Stomach (tissue), 19 donors: ENCODE measurements at places on chromosomes 7 and 10. TPM values are rescaled to one million over a fixed set of nuclear protein-coding genes. Genes with fewer than 3 reads are reported as not detected.

DNA sequence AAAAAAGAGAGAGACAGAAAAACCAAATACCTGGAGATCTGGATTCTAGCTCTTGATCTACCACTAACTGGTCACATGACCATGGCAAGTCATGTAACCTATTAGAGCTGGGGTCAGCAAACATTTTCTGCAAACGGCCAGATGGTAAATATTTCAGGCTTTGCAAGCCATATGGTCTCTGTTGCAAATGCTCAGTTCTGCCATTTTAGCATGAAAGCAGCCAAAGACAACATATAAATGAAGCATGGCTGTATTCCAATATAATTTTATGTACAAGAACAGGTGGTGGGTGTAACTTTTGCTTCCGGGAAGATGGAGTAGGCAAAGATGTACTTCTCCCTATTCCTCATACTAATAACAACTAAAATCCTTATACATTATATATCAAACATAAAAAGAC, 6.7 kb downstream of the FRA10AC1 start:
- no peak overlapping the region for H3K27ac ChIP-seq
- no peak overlapping the region for H3K4me3 ChIP-seq
- H3K36me3 ChIP-seq, result peaks cover 85% of the 10 kb centered on the region
- H3K4me1 ChIP-seq, result no peaks in the 10 kb centered on the region
- no peak for DNase-seq

Gene HOXA1
- 0.55 TPM for total RNA-seq

DNA sequence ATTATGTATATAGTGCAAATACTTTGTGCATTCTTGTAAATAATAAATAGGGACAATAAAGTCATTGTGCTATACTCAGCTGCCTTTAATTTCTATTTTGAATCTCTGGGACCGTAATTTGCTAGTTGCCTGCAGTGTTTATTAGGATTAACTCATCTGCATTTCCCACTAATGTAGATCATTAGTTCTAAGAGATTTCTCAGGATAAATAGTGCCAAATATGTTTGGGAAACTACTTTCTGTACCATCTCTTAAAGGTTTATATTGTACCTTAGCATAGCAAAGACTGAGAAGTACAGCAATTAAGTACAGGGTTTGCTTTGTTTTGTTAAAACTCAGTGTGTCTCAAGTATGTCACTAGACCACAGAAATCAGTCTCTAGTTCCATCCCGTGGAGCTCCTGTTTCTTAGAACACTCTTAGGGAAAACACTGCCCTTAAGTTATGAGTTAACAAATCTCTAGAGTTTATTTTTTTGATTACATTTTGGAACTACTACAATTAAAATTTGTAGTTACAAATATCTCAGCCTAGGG, 26.0 kb downstream of the ADD3 start:
- H3K4me3 ChIP-seq, result no peak overlapping the region
- H3K27ac ChIP-seq, result peak overlapping the region; percentile 13
- H3K4me1 ChIP-seq, result peaks cover 51% of the 10 kb centered on the region
- DNase-seq, result no peak

- no peaks in the 10 kb centered on the region for H3K4me1 ChIP-seq
- H3K27ac ChIP-seq, result no peak overlapping the region
- H3K27me3 ChIP-seq, result no peaks in the 10 kb centered on the region
- no peak overlapping the region for H3K4me3 ChIP-seq
- H3K36me3 ChIP-seq, result no peaks in the 10 kb centered on the region
Observed at GRCh38 chr7:121452389-121452788, 56.3 kb upstream of the FAM3C start.

Gene TAS2R4
- 1.0 TPM for total RNA-seq

GRCh38 chr10:7288060-7288690, 122.7 kb downstream of the SFMBT2 start:
- no peak overlapping the region for H3K4me3 ChIP-seq
- H3K4me1 ChIP-seq, result no peaks in the 10 kb centered on the region
- no peak for DNase-seq
- no peak overlapping the region for H3K27ac ChIP-seq

Gene CACNB2
- total RNA-seq, result 33.8 TPM

Gene TMEM176A
- total RNA-seq, result 116 TPM

Gene KAZALD1
- 35.5 TPM for total RNA-seq

DNA sequence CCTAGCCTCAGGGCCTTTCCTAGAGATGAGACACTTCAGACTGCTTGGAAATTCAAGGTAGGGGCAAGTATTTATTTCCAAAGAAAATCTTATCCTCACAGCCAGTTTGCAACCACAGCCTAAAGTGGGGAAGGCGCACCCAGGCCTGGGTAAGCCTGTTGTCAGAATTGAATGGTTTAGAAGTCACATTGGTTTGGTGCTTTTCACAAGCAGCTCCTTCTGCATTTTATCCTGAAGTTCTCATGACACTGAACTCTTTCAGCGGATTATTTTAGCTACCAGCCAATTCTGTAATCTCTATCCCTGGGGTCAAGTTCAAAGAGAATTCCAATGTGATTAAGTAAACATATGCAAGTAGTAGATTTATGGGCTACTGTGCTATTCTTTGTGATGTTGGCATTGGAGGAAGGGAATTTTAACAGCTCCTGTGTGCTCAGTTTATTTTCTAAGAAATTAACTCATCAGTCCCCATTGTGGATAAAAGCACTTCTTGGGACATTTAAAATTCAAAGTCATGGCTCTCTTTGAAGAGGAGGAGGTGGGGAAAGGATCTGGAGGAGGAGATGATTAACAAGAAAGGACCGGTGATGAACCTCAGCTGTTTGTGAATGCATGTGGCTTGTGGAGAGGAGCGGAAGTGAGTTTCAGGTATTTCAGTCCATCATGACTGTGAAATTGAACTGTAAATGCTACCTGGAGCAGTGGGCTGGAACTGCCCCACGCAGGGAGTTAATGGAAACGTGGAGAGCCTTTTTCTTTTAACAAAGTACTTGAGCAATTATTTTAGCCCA, 90.2 kb upstream of the CACUL1 start:
- peak; percentile 24 for DNase-seq
- H3K27me3 ChIP-seq, result no peaks in the 10 kb centered on the region
- no peak overlapping the region for H3K27ac ChIP-seq
- H3K4me1 ChIP-seq, result peaks cover 5% of the 10 kb centered on the region

- H3K36me3 ChIP-seq, result no peaks in the 10 kb centered on the region
- no peak overlapping the region for H3K4me3 ChIP-seq
- no peaks in the 10 kb centered on the region for H3K27me3 ChIP-seq
- H3K27ac ChIP-seq, result no peak overlapping the region
- no peaks in the 10 kb centered on the region for H3K4me1 ChIP-seq
- no peak for DNase-seq
Observed at GRCh38 chr7:51327287-51327717, 10.7 kb upstream of the COBL start.

Gene SGCE
- 67.2 TPM for total RNA-seq

Gene VPS37D
- not detected for total RNA-seq

DNA sequence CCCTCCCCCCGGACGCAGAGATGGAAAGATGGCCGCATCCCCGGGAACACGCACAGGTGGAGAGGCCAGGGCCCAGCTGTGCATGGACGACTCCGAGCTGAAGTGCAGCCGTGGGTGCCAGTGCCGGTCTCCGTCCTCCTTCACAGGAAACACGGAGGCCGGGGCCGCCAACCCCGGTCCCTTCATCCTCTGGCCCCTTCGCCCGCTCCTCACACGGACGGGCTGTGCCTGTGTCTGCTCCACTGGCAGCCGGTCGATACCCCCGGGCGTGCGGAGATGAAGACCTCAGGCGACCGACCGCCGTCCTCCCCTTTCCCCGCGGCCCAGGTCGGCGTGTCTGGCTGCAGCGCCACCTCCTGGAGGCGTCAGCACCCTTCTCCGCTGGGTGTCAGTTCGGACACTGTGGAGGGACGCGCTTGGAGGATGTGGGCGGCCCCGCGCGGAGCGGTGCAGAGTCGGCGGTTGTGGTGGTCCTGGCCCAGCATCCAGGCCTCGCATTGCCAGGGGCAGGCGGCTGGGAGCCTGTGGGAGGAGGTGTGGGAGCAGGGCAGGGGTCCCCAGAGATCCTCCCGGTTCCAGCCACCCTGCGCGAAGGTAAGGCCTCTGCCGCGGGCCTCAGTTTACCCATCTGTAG, 9.9 kb downstream of the ZNF511 start:
- H3K4me1 ChIP-seq, result peaks cover 14% of the 10 kb centered on the region
- peak; percentile 87 for DNase-seq
- no peaks in the 10 kb centered on the region for H3K36me3 ChIP-seq
- H3K27ac ChIP-seq, result no peak overlapping the region
- peaks cover 7% of the 10 kb centered on the region for H3K27me3 ChIP-seq

- no peaks in the 10 kb centered on the region for H3K4me1 ChIP-seq
- no peaks in the 10 kb centered on the region for H3K36me3 ChIP-seq
- H3K27me3 ChIP-seq, result no peaks in the 10 kb centered on the region
- DNase-seq, result no peak
- no peak overlapping the region for H3K27ac ChIP-seq
Observed at GRCh38 chr7:136056651-136057231, 79.6 kb upstream of the MTPN start.

- peaks cover 9% of the 10 kb centered on the region for H3K27me3 ChIP-seq
- H3K4me3 ChIP-seq, result peak overlapping the region; percentile 68
- peak overlapping the region; percentile 94 for H3K27ac ChIP-seq
- peak; percentile 69 for DNase-seq
- no peaks in the 10 kb centered on the region for H3K36me3 ChIP-seq
Observed at GRCh38 chr10:69449841-69450240, 1.4 kb upstream of the TSPAN15 start.

DNA sequence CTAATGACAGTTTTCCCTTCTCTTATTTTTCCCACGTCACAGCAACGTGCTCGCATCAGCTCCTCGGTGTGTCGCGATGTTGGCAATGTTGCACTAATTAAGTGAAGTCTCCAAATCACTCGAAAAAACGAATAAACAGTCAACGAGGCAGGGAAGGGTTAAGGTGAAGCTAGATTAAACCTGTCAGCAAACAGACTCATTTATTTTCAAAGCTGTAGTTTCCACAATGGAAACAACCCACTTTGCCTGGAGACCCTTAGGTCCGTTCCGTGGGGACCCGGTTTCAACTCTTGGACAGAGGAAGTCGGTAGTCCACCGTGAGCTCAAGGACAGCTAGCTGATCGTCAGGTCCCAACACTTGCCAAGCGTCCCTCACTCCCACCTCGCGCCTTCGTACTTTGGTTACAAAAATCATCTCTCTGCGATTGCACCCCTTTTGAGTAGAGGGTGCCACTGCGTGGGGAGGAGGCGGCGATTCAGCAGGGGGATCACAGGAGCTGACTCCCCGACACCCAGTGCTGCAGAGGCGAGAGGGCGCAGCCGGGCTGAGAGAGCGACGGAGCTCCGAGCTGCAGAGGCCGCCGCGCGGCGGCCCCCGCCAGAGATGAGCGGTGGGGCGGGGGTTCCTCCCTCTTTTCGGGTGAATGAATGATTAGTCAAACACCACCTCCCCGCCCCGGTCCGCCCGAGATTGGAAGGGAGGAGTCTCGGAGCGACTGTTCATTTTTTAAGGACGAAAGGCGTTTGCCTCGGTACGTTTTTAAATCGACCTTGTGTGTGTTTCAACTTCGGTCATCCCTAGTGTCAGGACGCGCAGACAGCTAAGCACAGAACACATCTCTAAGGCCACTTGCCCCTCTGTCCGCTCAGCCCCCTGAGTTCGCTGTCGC, 1.3 kb upstream of the BMPER start:
- no peak for DNase-seq
- peak overlapping the region; percentile 67 for H3K4me3 ChIP-seq

- H3K4me1 ChIP-seq, result peaks cover 43% of the 10 kb centered on the region
- no peak overlapping the region for H3K4me3 ChIP-seq
- no peak for DNase-seq
- no peaks in the 10 kb centered on the region for H3K27me3 ChIP-seq
Observed at GRCh38 chr10:580778-581177, 108.7 kb downstream of the DIP2C start.

Gene SPDYE5
- not detected for total RNA-seq

- H3K4me1 ChIP-seq, result peaks cover 8% of the 10 kb centered on the region
- no peak for DNase-seq
- no peak overlapping the region for H3K4me3 ChIP-seq
- no peaks in the 10 kb centered on the region for H3K27me3 ChIP-seq
- H3K36me3 ChIP-seq, result no peaks in the 10 kb centered on the region
Observed at GRCh38 chr10:13845897-13846296, 259.1 kb downstream of the PRPF18 start.

GRCh38 chr7:154929006-154929726, 73.8 kb downstream of the PAXIP1 start:
- no peaks in the 10 kb centered on the region for H3K27me3 ChIP-seq
- peaks cover 21% of the 10 kb centered on the region for H3K4me1 ChIP-seq
- peak overlapping the region; percentile 93 for H3K27ac ChIP-seq
- DNase-seq, result no peak

Gene APBB1IP
- total RNA-seq, result not detected

DNA sequence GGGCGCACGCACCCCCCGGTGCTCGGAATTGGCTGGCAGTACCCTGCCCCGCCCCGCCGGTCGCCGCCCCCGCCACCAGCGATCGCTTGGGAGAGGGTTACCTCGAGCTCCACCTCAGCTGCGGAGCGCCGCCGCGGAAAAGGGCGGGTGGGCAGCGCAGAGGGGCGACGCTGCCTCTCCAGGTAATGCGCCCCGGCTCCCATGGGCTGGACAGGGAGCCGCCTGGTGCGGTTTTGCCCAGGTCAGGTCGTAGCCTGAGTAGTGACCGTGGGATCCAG, 1.3 kb downstream of the PFKFB3 start:
- peaks cover 3% of the 10 kb centered on the region for H3K36me3 ChIP-seq
- peak overlapping the region; percentile 81 for H3K4me3 ChIP-seq
- peak; percentile 62 for DNase-seq
- no peaks in the 10 kb centered on the region for H3K27me3 ChIP-seq
- H3K27ac ChIP-seq, result peak overlapping the region; percentile 97

DNA sequence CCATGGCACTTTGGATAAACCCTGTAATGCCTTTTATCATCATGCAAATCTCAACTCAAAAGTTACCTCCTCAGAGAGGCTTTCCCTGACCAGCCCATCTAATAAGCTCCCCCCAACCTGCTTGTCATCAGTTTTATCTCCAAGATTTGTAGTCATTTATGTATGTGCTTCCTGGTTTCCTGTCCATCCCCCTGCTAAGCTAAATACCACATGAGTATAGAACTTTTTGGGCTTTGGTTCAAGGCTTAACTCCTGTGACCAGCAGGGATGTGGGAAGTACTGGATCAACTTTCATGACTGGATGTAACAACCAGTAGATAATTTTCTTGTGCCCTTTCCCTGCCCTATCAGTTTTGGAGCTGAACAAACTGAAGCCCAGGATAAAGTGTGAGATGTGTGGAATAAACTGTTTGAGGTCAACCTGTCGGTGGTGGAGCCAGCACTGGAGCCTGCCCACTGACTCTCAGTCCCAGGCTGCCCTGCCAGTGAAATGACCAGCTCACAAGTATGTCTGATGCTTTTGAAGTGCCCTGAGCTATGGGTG, 148.6 kb downstream of the CYP26A1 start:
- no peak overlapping the region for H3K4me3 ChIP-seq
- no peak for DNase-seq
- no peak overlapping the region for H3K27ac ChIP-seq
- H3K4me1 ChIP-seq, result no peaks in the 10 kb centered on the region

Gene PILRA
- total RNA-seq, result 10.0 TPM

DNA sequence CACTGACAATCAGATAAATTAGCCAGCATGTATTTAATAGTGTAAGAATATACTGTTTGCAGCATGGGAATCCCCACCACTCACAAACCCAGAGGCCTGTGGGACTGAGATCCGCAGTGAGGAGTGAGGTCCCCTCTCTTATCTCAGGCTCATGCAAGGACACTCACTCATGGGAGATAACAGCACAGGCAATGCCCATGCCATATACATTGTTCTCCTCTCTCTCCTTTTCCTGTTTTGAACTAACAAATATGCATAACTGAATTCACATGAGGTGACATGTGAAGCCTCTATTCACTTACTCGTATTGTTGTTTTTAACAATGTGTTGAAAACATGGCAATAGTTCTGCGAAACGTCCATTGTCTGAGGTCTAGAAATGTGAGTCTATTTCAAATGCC, 230.5 kb downstream of the ARHGAP21 start:
- no peak overlapping the region for H3K27ac ChIP-seq
- no peak for DNase-seq
- H3K36me3 ChIP-seq, result peaks cover 8% of the 10 kb centered on the region
- peaks cover 12% of the 10 kb centered on the region for H3K4me1 ChIP-seq
- no peak overlapping the region for H3K4me3 ChIP-seq

Gene NAT16
- not detected for total RNA-seq
